ENCODE measurements at places on chromosomes 2 and 18.

DNA sequence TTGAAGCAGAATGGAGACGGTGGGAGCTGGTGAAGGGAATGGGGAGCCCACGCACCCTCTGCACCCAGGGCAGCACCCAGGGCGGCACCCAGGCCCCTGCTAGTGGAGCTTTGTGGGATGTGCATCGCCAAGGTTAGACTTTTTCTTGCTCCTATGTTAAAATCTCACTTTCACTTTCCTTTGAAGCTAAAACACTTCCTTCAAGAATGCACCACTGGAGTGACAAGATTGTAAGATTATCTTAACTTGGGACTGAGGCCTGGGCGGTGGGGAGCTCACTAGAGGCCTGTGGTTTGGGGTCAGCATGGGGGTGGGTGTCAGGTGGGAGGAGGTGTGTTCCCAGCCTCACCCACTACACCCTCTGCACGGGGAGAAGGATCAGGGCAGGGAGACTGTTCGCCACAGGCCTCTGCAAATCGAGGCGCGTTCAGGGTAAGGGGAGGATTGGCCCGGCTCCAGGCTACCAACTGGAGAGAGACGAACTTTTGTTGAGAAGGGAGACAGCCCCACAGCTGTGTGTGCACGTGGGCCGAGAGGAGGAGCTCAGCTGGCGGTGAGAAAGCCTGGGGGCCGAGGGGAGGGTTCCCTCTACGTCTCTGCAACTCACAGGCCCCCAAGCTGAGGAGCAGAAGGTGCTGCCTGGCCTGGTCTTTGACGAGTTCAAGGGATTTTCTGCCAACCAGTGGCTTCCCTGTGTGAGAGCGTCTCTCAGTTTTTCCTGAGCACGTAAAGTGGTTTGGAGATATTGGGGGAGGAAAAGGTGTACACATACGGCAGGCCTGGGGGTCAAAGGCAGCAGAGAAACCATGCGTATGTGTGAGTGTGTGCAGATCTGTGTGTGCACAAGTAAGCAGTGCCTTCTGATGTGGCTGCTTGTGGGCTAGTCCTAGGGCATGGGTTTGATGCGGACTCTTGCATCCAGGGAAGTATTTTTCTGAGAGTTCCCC lies 147.7 kb downstream of the KLHL29 start:
- no peak for DNase-seq

DNA sequence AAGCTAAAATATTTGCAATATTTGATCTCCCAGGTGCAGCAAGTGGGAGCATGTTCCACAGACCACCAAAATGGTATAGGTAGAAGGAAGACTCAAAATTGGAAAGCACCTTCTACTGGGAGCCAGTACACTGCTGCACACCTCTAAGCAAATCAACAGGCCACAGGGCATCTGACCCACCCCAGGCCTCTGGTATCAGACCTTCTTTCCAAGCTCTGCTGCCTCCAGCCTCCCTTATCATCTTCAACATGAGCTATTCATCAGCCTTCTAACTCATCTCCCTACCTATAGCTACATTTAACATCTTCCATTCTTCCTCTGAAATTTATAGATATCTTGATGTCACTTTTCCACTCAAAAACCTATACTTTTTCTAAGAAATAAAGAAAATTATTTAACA lies 294.8 kb downstream of the ZEB2 start:
- DNase-seq, result no peak

DNA sequence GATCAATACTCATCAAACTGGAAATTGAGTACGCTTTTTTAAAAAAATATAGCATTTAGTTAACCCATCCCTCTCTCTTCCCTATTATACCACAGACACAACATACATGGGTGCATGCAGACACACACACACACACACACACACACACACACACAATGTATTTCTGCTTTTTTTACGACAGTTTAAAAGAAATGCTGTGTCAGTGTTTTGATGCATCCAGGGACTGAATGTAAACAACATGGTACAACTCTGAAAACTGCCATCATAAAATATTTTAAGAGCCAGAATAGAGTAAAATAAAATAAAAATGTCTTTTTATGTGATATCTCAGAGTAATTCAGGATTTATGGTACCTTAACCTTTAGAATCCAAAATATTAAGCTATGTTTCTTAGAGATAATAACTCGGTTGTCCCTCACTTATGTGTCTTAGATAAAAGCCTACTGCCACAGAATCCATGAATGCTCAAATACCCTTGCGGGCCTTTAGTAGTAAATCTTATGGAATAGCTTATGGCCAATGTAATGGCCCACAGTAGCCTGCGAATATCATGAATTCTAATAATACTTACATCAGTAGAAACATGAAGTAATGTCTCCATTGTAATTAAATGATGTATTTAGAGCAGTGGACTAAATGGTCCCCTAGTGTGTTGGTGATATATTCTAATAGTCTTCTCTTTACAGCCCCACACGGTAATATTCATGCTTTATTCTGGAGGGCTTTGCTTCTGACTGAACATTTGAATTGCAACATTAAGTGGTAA lies 251.6 kb upstream of the FIGN start:
- DNase-seq, result no peak

- no peak for DNase-seq
Measured at GRCh38 chr2:100749771-100750542, 70.0 kb upstream of the NPAS2 start.

GRCh38 chr18:54351186-54351585 lies 6.5 kb downstream of the STARD6 start:
- DNase-seq, result no peak

GRCh38 chr2:38601463-38602135 lies 1.1 kb downstream of the HNRNPLL start:
- DNase-seq, result no peak

GRCh38 chr2:223997938-223998337 lies 40.7 kb downstream of the MRPL44 start:
- DNase-seq, result no peak

GRCh38 chr2:112032689-112033465 lies 22.2 kb upstream of the TMEM87B start:
- DNase-seq, result no peak

GRCh38 chr2:70199320-70199864 lies 8.6 kb upstream of the C2orf42 start:
- no peak for DNase-seq

- DNase-seq, result no peak
Measured at GRCh38 chr2:96163768-96164429, 18.7 kb upstream of the DUSP2 start.

- DNase-seq, result no peak
Measured at GRCh38 chr2:5250482-5250881, 441.7 kb upstream of the SOX11 start.

GRCh38 chr2:231640241-231640640 lies 47.6 kb downstream of the TEX44 start:
- DNase-seq, result no peak

DNA sequence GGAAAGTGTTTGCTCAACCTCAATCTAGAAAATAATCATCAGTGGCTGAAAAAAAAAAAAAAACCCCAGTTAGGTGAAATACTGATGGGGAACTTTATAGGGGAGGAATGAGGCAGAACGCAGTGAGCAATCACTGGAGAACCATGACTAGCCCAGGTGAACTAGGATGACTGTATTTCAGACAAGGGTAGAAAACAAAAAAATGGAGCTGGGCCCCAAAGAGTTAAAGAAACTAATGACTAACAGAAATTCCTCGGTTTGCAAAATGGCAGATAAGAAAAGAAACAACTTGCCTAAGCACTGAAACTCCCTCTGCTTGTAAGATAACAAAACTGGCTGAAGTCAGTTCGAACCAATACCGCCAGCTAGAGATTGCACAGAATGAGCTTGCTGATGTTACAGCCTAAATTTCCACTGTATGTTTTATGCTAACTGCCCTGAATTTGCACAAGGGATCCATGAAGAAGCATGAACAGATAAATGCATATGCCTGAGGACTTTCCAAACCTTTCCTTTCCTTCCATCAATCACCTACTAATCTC lies 245.9 kb downstream of the METTL4 start:
- no peak for DNase-seq

GRCh38 chr2:216546641-216547403 lies 48.2 kb downstream of the RPL37A start:
- DNase-seq, result no peak

DNA sequence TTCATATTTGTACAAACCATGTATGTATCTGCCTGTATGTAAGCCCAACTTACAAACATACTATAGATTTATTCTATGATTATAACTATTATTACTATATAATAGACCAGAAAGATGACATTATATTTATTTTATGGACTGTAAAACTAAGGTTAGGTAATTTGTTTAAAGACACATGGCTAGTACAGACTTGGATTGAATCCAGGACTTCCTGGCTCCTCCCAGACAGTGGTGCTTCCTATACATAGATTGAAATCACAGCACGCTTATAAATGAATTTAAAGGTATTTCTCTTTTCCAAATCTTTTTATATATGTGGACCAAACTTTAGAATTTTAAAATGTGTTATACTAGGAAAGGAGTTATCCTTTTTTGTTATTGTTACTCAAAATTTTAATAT lies 151.6 kb upstream of the MYO3B start:
- DNase-seq, result no peak
